Activated CD4-positive, alpha-beta T cell treated with anti-CD3 and anti-CD28 coated beads, Interleukin-2, amount 50 U/mL, for 1 hour (primary cell): ENCODE measurements at places on chromosomes 6 and 20.

DNA sequence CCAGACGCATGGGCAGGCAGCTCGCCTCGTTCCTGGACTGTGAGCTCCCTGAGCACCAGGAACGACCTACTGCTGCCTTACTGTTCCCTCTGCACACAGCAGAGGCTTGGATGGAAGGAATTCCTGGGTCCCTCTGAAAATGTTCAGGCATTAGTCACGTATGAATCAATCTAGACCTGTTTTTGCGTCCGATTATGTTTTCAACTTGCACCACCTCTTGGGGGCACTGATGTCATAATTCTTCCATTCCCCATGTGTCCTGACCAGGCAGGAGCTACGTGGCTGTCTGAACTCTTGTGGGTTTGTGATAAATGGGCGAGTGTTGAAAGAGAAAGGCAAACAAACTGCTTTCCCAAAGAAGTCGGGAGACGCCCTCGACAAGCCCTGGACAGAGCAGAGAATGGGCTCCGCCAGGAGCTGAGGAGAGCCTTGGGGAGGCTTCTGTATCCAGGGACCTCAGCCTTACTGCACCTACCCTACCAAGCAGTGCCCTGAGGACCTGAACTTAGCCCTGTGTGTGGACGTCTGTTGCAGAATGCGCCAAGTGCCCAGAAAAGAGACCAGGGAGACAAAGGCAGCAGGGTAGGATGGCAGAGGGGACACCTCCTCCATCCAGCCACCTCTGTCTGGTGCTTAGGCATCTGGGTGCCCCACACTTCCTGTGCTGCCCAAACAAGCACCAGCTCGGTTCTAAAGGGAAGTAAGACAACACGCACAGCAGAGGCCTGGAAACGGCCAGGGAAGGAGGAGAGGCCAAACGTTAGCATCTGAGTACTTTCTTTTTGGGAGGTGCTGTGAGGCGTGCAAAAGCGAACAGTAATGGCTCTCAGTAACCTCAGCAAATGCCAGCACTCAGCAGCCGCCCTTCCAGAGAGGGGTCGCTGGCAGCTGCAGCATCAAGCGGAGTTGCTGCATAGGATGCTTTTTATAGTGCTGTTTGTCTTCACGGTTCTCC is 124.2 kb downstream of the LY86 start:
- DNase-seq, result no peak

DNA sequence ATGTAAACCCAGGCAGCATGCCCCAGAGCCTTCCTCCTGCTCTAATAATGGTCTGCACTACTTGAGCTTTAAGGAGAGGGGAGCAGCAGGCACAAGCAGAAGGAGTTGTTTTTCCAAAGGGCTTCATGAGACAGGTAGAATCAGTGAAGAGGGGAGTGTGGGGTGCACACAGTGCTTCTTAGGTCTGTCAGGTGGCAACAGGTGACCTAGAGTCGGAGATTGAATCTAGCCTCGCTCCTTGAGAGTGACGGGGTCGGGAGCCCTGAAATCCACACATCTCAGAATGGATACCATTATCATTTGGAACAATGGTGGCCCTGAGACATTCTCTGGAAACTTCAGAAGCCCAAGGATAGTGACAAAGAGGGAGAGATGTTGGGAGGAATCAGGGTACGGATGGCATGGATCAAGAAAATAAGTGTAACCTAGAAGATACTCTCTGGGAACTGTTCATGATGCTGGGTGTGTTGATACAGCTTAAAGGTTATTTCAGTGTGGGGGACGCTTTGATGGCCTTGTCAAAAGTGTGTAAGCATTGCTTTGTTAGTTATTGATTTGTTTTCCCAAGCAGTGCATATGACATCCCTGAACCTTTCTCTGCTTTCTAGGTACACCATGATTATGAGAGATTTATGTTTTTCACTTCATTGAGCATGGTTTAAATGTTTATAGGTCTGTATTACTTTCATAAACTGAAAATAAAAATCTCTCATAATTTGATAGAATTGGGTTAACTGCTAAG is 77.8 kb upstream of the L3MBTL3 start:
- no peak for DNase-seq

DNA sequence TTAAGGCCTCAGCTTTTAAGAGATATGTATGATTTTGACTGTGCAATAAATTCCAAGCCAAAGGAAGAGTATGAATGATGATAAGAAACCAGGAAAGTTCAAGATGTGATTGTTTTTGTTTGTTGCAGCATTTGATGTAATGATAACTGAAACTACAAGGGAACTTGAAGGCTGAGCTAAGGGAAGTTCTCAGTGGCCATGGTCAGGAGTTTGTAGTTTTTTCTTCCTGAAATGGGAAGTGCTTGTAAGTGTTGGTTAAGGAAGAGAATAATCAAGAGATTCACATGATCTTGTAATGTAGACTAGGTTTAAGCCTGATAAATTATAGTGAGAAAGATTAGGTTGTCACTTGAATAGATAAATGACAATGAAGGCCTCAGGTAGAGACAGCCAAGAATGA is 53.4 kb downstream of the PTCHD4 start:
- DNase-seq, result no peak

DNA sequence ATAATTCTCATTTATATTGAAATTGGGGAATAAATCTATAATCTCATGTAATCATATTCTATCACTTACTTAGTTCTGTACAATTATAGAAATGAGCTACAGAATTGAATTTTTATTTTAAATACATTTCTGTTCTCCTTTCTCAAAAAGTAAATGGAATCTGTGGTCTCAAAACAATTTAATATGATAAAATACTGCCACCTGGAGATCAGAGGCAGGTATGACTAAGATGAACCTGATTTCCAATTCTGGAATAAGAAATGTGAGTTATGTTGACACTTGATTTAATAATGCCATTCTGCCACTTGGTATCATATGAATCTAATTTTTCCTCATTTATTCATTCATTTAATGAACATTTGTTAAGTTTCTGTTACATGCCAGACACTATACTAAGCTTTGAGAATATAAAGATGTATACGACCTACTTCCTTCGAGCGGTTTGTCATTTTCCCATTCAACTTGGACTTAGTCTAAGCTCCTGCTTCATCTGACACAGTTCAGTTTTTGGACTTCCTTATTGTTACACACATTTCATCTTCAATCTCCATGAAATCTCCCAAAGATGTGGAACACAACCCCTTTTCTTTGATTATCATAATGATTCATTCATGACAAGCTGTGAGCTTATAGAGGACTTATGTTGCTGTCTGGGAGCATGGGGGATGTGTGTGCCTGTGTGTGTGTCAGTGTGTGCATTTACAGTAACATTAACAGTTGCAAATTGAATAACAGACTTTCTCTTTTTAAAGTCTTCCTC is 7.5 kb upstream of the CCDC28A start:
- no peak for DNase-seq

- no peak for DNase-seq
Measured at GRCh38 chr6:3316331-3316730, 57.6 kb downstream of the PSMG4 start.

GRCh38 chr6:122712448-122713137 is 66.9 kb upstream of the FABP7 start:
- no peak for DNase-seq

GRCh38 chr6:51929934-51930574 is 157.4 kb downstream of the PKHD1 start:
- no peak for DNase-seq

DNA sequence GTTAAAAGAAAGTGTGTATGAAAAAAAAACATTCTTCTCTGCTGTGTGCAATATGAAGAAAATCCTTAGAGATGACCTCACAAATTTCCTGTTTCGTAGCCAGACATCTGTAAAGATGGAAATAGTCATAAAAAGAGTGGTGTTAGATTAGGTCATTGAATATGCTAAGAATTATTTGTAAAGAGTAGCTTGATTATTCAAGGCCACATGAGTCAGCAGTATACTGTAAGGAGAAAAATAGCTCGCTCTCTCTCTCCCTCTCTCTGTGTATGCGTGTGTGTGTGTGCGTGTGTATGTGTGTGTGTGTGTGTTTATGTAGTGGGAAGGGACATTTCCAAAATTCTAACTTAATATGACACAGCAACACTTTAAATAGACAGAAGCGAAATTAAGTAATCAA is 78.8 kb downstream of the PTCHD4 start:
- DNase-seq, result no peak

DNA sequence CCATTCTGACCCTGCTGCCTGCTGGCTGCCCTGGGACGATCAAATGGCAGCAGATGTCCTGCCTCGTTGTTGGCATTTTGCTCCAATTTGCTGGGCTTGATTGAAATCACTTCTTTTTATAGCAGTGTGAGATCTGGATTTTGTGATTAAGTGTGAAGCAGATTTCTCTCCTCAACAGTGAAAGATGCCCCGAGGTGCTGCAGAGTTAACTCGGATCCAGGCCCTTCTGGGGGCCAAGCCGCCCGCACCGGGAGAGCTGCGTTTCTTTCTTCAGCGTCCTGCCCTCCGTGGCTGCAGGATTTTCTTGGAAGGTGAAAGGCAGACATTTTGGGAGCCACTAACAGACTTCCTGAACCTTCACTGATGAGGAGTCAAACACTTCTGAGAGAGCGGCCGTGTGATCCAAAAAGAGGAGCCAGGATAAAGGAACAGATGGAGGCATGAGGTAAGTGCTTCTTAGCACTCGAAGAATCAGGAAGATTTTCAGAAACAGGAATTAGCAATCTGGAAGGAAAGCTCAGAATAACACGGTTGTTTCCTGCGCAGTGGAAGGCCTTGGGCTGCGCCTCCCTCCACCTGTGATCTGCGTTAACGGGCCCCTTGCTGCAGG is 139.5 kb upstream of the AFDN start:
- no peak for DNase-seq

- DNase-seq, result no peak
Measured at GRCh38 chr6:15546591-15546990, 116.2 kb downstream of the DTNBP1 start.

DNA sequence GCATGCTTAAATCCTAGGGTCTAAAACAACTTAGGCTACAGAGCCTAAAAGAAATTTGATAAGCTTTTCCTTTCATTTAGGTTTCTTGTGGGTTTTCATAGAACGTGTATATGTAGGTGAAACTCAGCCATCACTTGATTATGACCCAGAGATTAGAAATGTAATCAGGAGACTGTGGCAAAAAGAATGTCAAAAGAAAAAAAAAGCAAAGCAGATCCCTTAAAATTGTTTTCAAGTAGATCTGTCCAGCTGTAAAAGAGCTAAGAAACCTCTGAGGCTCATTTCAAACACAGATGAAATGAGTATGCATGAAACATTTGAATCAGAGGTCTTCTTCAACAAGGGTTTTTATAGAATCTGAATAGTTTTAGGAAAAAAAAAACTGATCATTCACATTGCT is 341.3 kb upstream of the PRDM1 start:
- no peak for DNase-seq

GRCh38 chr6:48067148-48067712 is 43.8 kb downstream of the PTCHD4 start:
- no peak for DNase-seq

GRCh38 chr6:118940770-118941169 is 5.8 kb upstream of the MCM9 start:
- DNase-seq, result no peak

DNA sequence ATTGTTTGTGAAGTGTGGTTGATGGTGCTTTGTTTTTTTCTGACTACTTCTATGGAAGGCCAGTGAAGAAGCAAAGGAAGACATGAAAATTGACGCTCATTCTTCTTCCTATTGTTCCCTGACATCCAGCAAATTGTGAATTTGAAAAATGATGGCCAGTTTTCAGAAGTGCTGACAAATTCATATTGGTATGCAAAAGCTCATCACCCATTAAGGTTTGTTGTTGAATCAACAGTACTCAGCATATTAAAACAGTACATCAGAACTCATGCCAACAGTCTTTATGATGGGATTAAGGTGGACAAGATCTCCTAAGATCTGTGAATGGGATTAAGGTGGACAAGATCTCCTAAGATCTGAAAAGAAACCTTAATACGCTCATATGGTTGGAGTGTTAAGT is 1.0 kb upstream of the MTG2 start:
- DNase-seq, result no peak

DNA sequence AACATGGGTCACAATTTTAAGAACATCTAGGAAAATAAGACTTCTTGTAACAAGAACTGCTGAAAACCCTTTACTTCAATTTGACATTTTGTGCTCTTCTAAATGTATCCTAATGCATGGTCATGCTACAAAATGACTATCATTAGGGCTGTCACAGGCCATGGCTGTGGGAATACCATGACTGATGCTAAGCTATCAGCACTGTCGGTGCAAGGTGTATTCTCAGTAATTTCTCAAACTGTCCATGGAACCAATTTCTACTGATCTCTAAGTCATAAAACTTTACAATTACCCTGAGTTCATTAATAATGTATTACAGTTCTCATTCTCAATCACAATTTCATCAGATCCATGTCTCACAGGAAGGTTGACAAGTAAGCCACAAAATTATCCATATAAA is 625.3 kb downstream of the EYS start:
- no peak for DNase-seq

DNA sequence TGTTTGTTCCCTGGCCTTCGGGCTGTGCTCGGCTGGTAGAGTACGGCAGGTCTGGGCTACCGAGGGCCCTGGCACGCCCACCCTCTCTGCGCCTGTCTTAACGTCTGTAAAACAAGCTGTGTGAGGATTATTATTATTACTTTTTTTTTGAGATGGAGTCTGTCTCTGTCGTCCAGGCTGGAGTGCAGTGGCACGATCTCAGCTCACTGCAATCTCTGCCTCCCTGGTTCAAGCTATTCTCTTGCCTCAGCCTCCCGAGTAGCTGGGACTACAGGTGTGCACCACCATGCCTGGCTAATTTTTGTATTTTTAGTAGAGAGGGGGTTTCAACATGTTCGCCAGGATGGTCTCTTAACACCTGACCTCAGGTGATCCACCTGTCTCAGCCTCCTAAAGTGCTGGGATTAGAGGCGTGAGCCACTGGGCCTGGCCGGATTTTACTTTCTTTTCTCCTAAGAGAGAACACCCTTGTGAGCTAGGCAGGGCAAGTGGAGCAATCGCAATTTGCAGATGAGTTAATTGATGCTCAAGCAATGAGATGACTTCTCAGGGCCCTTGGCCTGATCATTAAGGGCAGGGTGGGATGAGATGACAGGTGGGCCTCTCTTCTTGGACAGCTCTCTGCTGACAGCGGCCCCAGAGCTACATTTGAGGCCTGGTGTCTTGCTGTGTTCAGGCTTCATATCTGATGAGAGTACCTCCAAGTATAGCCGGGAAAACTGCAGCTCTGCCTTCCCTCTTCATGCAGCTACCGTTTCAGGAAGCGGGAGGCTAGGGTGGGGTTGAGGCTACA is 859 bp upstream of the SMIM29 start:
- no peak for DNase-seq
